ENCODE measurements at places on chromosomes 6 and 20.

GRCh38 chr6:161413355-161413771, 139.5 kb upstream of the AGPAT4 start:
- no peak for DNase-seq

DNA sequence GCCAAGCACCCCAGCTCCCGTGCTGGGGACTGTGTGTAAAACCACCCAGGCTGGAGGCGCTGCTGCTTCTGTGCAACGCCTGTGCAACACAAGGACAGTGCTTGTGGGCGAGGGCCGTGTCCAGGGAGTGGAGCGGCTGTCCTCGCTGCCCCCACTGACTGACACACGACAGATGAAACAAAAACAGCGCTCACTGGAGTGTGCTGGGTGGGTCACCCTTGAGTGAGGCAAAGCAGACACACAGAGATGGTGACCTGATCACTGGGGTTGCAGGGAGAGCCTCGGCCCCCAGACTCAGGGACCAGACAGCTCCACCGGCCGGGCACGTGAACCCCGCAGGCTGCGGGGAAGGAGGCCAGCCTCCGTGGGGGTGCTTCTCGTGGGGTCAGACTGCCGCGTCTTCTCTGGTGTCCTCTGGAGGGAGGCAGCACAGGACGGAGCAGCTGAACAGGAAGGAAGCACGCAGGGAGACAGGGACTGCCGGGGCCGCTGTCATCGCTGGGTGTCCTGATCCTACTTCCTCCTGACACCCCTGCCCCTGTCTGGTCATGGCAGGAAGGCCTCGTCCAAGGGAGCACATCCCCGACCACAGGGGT, 75.9 kb upstream of the CST7 start:
- DNase-seq = no peak

GRCh38 chr20:59204165-59204894, 40.7 kb downstream of the ZNF831 start:
- DNase-seq = no peak

DNA sequence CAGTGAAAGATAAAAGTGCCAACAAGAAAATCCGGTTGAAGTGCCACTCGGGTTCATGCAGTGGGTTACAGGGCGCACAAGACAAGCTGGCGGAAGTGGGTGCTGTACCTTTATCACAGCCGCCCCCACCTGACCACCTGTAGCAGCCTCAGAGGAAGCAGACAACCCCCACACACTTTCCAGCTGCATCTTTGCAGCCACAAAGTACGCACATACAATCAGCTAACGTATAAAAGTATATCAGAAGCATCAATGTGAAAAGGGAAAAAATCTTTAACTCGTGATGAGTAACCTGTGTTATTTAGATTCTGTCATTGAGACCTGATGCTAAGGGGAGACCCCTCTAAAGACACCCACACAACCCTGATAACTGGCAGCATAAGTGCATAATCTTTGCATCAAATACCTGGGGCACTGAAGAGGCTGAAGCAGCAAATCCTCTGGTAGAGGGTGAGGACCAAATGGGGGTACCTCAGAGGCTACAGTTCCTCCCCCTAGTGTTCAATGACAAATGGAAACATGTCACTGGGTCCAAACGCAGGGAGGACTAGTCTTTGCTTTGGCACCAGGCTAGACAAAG, 22.1 kb downstream of the BACH2 start:
- DNase-seq = peak; percentile 71

DNA sequence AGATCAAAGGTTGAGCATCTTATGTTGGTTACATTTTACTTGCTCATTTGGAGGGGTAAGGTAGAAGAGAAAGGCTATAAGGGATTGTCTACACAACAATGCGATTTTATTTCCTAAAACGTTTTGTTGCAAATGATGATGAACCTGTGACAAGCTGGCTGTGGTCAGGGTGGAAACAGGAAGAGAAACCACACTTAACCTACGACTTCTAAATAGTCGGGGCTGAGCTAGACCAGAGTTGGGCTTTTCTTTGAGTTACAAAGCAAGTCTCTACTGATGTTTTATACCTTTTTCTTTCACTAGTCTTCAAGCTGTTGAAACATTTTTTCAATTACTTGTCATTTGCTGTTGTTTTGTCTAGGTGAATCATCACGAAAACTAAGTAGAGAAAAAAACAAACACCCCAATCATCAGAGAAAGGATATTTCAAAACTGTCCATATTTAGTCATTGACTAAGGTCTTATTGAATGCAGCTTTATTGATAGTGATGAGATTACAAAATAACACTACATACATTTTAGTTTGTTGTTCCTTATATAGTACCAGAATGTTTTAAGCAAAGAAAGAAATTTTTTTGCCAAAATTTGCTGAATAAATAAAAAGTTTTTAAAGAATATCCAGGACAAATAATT, 18.0 kb downstream of the KLHL31 start:
- peak; percentile 43 for DNase-seq

DNA sequence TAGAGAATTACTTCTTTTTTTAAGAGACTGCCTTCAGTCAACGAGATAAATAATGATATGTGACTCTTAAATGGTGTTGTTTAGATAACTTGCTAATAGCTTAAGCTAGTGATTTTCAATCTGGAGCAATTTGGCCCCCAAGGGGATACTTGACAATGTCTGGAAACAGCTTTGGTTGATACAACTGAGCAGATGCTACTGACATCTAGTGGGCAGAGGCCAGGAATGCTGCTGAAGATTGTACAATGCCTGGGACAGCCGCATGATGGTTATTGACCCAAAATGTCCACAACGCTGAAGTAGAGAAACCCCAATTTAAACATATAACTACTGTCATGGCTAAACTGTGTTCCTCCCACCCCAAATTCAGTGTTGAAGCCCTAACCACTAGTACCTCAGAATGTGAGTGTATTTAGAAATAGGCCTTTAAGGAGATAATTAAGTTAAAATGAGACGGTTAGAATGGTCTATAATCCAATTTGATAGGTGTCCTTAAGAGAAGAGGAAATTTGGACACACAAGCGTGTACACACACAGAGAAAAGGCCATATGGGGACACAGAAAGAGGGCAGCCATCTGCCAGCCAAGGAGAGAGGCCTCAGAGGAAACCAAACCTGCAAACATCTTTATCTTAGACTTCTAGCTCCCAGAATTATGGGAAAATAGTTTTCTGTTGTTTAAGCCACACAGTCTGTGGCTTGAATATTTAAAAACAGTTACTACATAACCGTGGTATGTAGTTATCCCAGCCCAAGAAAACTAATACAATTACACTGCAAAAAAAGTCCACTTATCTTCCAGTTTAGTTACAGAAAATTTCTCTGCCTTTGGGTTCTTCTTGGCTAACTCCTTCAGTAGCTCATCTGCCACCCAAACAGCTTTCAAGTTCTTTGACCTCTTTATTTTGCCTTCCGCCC, 22.2 kb downstream of the RWDD2A start:
- DNase-seq = peak; percentile 26
